ENCODE measurements at places on chromosomes 7 and 10.
A peak's percentile ranks its signal among the peaks of the same experiment; 100 is the strongest.

GRCh38 chr10:119688033-119688508 is 36.9 kb downstream of the BAG3 start:
- no peak for DNase-seq

DNA sequence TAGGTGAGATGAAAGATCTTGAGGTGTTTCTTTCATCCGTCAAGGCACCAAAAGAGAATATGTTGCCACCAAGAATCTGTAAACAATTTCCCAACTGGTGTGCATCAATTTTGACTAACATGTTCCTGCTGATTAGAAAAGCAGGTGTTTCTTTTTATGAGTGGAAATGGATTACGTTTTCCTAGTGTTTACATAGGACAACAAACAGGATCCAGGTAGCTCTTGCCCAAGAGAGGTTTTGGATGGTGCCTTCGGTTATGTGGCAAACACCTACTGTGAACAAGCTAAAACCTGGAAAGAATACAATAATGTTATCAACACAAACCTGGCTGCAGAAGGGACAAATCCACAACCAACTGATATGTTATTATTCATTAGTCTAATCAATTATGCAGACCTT is 53.6 kb upstream of the WNT16 start:
- DNase-seq: no peak

GRCh38 chr10:69080226-69080625 is 7.7 kb upstream of the SRGN start:
- no peak for DNase-seq

DNA sequence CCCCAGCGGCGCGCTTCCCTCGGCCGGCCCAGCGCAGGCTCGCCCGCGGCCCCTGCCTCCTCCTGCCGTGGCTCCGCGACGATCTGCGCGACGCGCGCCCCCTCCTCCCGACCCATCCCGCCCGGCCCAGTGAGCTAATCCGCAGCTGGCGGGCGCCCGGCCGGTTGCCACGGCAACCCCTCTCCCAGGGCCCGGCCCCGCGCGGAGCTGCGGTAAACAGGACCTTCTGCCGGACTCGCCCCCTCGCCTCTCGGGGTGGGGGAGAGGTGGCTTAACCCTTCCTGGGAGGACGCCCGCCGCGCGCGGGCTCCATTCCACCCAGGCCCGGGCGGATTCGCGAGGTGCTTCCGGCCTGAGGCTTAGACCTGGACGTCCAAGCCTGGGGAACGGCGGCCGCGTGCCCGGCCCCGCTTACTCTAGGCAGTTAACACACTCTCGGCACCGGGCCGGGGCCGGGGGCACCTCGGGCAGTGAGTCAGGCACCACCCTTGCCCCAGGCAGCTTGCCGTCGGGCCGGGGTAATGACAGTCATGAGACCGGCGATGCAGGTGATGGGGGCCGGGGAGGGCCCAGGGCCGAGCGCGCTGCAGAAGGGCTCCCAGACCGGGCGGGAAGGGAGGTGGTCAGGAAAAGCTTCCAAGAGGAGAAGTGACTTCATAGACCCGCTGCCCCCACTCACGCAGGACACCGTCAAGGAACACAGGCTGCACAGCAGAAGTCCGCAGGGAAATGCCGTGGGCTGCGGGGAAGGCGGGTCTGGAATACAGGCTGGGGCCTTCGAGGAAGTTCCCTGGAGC is at the start of gene DENND2A:
Gene DENND2A, minus strand, starts transcription at position 87 of the 797 bp plus-strand sequence. CDS start 38,416 bp downstream, outside the sequence.
- DNase-seq: no peak

- no peak for DNase-seq
These were observed 47.4 kb downstream of the SGMS1 start for GRCh38 chr10:50576245-50576815.

DNA sequence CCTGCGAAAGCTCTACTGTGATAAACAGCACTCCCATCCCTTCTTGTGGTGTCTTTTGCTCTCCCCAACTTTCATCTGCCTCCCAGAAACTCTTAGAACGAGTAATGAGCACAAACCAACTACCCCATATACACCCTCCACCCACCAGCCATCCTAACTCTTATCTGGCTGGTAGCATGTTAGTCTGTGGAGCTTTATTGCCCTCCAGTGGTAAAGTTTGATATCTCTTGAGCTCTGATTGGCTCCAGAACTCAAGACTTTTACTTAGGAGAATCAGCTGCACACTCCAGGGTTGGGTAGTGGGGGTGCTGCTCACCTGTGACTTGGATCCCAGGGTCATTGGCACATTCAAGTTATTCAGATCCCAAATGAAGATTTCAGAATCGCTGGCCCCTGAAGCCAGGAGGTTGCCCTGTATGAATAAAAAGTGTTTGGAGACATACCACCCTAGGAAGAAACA is 10.9 kb downstream of the SEC31B start:
- peak; percentile 17 for DNase-seq

DNA sequence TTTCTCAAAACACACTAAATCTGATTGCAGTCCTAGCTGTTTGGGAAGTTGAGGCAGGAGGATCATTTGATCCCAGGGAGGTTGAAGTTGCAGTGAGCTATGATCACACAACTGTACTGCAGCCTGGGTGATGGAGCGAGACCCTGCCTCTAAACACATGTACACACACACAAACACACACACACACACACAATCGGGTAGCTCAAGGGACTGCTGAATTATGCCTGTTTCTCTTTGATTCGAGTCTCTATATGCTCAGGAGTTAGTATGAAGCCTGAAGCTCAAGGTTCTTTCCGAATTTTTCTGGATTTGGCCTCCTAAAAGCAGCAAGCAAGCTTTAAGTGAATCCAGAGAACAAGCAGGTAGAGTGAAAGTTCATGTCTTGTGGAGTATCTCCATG is 22.5 kb downstream of the PRTFDC1 start:
- no peak for DNase-seq

DNA sequence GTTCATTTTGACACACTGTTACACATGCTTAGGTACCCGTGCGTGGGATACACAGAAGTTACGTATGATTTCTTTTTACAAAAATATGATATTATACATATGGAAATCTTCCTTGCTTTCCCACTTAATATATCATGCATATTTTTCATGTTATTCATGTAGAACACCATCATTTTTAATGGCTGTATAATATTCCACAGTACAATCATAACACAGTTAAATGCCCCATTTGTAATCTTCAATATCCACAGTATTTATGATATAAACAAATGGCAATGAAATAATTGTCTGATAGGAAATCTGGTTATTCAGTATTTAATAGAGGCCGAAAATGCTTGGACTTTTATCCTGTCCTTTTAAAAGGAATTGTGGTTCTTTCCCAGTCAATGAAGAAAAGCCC is 23.2 kb downstream of the VIPR2 start:
- no peak for DNase-seq

All from activated naive CD4-positive, alpha-beta T cell (primary cell).